Right atrium auricular region (tissue), 2 donors: ENCODE measurements at places on chromosomes 4 and X. TPM values are rescaled to one million over a fixed set of nuclear protein-coding genes. Genes with fewer than 3 reads are reported as not detected.

The GATA1 gene
- not detected for total RNA-seq

The XPNPEP2 gene
- 2.0 TPM for total RNA-seq

The MMAA gene
- 3.9 TPM for total RNA-seq

The CAPN6 gene
- total RNA-seq = 1.5 TPM

The HHIP gene
- total RNA-seq = 14.5 TPM

The FAM47A gene
- total RNA-seq = not detected

The GPRIN3 gene
- total RNA-seq = 5.2 TPM

The USP9X gene
- total RNA-seq = 57.2 TPM

The DUX4 gene
- not detected for total RNA-seq

The ADH1A gene
- total RNA-seq = not detected

The CCKAR gene
- total RNA-seq = not detected

The EDNRA gene
- 72.7 TPM for total RNA-seq

The AREG gene
- 26.6 TPM for total RNA-seq

DNA sequence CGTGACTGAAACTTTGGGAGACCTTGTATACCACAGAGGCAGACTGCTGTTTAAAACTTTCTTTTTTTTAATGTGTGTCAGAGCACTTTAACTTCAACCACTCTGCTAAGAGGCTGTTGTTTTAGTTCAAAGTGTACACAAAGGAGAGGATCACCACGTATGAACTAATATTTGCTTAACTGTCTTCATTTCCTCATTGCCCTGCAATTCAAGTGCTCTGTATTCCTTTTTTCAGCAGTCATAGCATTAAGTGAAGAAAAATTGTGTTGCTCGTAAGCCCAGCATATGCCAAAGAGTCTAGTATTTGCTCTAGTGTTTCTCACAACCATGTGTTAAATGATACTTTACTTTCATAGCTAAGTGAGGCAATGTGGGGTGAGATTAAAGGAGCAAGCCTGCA lies 63.0 kb upstream of the HHIP start:
- no peak for DNase-seq
- H3K4me3 ChIP-seq = no peak overlapping the region
- no peaks in the 10 kb centered on the region for H3K36me3 ChIP-seq

DNA sequence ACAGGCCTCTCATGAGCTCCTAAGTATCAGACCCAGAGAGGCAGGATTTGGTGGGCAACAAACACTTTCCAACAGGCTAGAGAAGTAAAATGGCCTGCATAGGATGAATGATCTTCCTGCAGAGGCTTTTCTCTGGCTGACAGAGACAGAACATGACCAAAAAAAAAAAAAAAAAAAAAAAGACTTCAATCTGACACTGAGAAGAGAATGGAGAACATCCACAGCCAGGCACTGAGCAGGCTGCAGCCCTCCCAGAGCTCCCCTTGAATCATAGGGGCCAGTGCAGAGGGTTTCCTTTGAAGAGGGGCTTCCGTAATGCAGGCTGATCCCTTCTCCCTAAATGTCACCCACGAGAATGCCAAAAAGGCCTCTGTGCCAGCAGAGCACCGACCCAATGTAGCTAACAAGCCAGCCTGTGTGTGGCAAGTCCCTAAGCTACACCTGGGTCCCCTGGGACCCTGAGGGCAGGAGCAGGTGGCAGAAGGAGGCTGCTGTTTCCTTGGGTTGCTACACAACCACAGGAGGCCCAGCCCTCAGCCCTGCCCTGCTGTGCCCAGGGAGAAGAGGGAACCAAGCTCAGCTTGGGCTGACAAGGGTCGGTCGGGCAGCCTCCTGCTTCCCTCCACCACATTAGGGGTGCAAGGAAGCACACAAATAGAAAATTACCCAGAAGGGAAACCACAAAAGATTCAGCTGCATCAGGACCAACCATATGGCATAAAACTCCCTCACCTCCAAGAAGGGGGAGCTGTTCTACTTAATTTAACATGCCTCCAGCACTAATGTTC lies 55.6 kb downstream of the MAP7D2 start:
- no peaks in the 10 kb centered on the region for H3K27me3 ChIP-seq
- no peaks in the 10 kb centered on the region for H3K36me3 ChIP-seq
- H3K27ac ChIP-seq = no peak overlapping the region
- H3K4me3 ChIP-seq = no peak overlapping the region
- DNase-seq = no peak

- no peak overlapping the region for H3K27ac ChIP-seq
- H3K36me3 ChIP-seq = no peaks in the 10 kb centered on the region
- H3K27me3 ChIP-seq = no peaks in the 10 kb centered on the region
- no peak overlapping the region for H3K4me3 ChIP-seq
Measured at GRCh38 chr4:73006286-73006990, 63.1 kb downstream of the COX18 start.

- DNase-seq = no peak
- no peak overlapping the region for H3K27ac ChIP-seq
- H3K4me3 ChIP-seq = no peak overlapping the region
- H3K4me1 ChIP-seq = no peaks in the 10 kb centered on the region
- H3K36me3 ChIP-seq = no peaks in the 10 kb centered on the region
- no peaks in the 10 kb centered on the region for H3K27me3 ChIP-seq
Measured at GRCh38 chr4:185378264-185378663, 17.5 kb downstream of the LRP2BP start.

GRCh38 chrX:74104356-74105015 lies 199.5 kb upstream of the ZCCHC13 start:
- no peak overlapping the region for H3K4me3 ChIP-seq
- H3K4me1 ChIP-seq = no peaks in the 10 kb centered on the region
- H3K36me3 ChIP-seq = no peaks in the 10 kb centered on the region
- no peak overlapping the region for H3K27ac ChIP-seq
- no peaks in the 10 kb centered on the region for H3K27me3 ChIP-seq

- DNase-seq = no peak
- H3K27ac ChIP-seq = no peak overlapping the region
- no peaks in the 10 kb centered on the region for H3K4me1 ChIP-seq
Measured at GRCh38 chr4:27293831-27294230, 433.2 kb downstream of the STIM2 start.

DNA sequence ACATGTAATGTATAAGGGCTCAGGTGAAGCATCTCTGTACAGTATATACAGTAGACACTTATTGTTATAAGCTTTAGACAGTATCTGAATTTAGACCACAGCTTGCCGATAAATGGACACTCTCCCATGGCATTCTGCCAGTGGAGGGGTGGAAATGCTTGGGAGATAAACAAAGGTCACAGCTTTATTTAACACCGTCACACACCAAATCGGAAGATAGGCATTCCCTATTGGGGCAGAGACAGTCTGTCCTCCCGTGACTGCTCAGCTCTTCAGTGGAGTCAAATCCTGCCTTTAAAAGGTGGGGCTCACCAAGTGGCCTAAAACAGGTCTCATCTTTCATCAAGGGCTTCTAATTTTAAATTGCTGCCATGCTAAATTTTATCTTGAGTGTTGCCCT lies 178.8 kb downstream of the CAMK2D start:
- H3K4me3 ChIP-seq = no peak overlapping the region
- peak; percentile 75 for DNase-seq
- peak overlapping the region; percentile 89 for H3K27ac ChIP-seq
- no peaks in the 10 kb centered on the region for H3K36me3 ChIP-seq
- H3K4me1 ChIP-seq = no peaks in the 10 kb centered on the region

DNA sequence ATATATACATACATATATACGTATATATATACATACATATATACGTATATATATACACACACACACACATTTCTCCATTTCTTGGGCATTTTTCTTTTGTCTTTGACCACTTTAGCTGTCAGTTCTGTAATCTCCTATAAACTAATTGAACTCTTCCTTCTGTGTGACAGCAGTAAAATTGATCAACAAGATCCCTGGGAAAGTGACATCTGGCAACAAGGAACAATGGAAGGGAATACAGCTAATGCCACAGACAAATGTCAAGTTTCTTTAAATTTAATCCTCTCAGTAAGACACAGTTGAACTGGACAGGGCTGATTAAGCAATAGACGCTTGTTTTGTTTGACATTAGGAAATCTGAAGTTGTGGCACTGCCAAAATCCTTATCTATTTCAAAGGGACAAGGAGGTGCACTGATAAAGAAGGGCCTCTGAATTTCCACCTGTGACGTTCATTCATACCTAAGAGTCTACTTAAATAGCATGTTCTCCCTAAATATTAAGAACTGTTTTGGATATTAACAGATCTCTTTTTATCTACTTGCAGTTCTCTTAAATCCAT lies 126.9 kb downstream of the RNF150 start:
- peaks cover 9% of the 10 kb centered on the region for H3K4me1 ChIP-seq
- DNase-seq = no peak

GRCh38 chrX:14738643-14739042 lies 134.2 kb downstream of the FANCB start:
- H3K27me3 ChIP-seq = no peaks in the 10 kb centered on the region
- no peak overlapping the region for H3K27ac ChIP-seq
- DNase-seq = no peak
- H3K4me3 ChIP-seq = no peak overlapping the region

- peaks cover 1% of the 10 kb centered on the region for H3K36me3 ChIP-seq
- DNase-seq = no peak
- no peaks in the 10 kb centered on the region for H3K27me3 ChIP-seq
- no peak overlapping the region for H3K4me3 ChIP-seq
Measured at GRCh38 chrX:134407065-134407376, 52.9 kb upstream of the HPRT1 start.

DNA sequence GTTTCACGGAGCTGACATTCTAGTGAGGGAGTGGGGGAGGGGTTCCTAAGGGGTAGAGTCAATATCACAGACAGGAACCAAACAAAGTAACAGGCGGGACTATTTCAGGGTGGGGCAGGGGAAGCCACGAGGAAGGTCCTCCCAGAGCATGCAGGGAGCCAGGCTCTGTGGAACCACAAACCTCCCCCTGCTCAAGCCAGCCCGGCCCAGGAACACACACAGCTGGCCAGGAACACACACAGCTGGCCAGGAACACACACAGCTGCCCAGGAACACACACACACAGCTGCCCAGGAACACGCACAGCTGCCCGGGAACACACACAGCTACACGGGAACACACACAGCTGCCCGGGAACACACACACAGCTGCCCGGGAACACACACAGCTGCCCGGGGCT lies 24.8 kb downstream of the EVC2 start:
- no peaks in the 10 kb centered on the region for H3K4me1 ChIP-seq
- peaks cover 45% of the 10 kb centered on the region for H3K36me3 ChIP-seq
- H3K27me3 ChIP-seq = no peaks in the 10 kb centered on the region
- no peak for DNase-seq

GRCh38 chr4:159169404-159170302 lies 66.8 kb downstream of the RAPGEF2 start:
- H3K4me1 ChIP-seq = no peaks in the 10 kb centered on the region
- no peak for DNase-seq
- no peak overlapping the region for H3K27ac ChIP-seq
- no peak overlapping the region for H3K4me3 ChIP-seq
- no peaks in the 10 kb centered on the region for H3K27me3 ChIP-seq

- H3K27me3 ChIP-seq = no peaks in the 10 kb centered on the region
- no peak for DNase-seq
- H3K4me3 ChIP-seq = no peak overlapping the region
- no peaks in the 10 kb centered on the region for H3K36me3 ChIP-seq
Measured at GRCh38 chr4:137082061-137082460, 450.2 kb downstream of the PCDH18 start.
